Calu3 (cell line): ENCODE measurements at places on chromosomes 5 and 9. TPM values are rescaled to one million over a fixed set of nuclear protein-coding genes. Genes with fewer than 3 reads are reported as not detected.

The DAB2 gene
- total RNA-seq = 9.5 and 12.4 TPM in 2 replicates

The GFI1B gene
- total RNA-seq = not detected in 2 replicates

The SPINK1 gene
- 307 and 444 TPM in 2 replicates for total RNA-seq

The AQP7 gene
- 0.35 and 1.2 TPM in 2 replicates for total RNA-seq

The SV2C gene
- 0.88 and 0.90 TPM in 2 replicates for total RNA-seq

The SELENOP gene
- 2.0 and 4.9 TPM in 2 replicates for total RNA-seq
